ENCODE measurements at places on chromosomes 11 and 22.

- DNase-seq, result peak; percentile 69
Observed at GRCh38 chr11:108985945-108986279, 321.0 kb downstream of the DDX10 start.

DNA sequence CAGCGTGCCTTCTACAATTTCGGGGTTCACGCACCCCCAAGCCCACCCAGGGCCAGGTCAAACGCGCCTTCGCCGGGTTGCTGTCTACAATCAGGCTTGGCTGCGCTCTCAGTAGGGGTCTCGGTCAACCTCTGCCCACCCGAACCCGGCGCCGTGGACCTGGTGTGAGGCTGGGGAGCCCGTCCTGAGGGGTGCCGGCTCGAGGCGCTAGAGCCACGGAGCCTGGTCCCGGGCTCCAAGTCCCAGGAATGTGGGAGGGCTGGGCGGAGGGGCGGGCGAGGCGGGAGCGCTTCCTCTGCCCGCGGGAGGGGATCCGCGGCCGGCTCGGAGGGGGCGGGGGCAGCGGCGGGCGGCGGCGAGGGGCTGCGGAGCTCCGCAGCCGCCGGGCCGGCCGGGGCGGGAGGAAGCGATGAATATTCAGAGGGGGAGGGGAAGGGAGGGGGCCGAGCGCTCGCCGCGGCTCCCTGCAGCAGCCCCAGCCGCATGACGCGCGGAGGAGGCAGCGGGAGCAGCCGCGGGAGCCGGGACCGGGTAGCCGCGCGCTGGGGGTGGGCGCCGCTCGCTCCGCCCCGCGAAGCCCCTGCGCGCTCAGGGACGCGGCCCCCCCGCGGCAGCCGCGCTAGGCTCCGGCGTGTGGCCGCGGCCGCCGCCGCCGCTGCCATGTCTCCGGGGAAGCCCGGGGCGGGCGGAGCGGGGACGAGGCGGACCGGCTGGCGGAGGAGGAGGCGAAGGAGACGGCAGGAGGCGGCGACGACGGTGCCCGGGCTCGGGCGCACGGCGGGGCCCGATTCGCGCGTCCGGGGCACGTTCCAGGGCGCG is at the start of gene PTPRJ:
PTPRJ (plus strand) TSS at position 472 of the 819 bp plus-strand sequence. CDS start 354 bp downstream, outside the sequence.
- DNase-seq, result peak; percentile 66

GRCh38 chr11:74157169-74157568 is 13.6 kb downstream of the C2CD3 start:
- peak; percentile 40 for DNase-seq

DNA sequence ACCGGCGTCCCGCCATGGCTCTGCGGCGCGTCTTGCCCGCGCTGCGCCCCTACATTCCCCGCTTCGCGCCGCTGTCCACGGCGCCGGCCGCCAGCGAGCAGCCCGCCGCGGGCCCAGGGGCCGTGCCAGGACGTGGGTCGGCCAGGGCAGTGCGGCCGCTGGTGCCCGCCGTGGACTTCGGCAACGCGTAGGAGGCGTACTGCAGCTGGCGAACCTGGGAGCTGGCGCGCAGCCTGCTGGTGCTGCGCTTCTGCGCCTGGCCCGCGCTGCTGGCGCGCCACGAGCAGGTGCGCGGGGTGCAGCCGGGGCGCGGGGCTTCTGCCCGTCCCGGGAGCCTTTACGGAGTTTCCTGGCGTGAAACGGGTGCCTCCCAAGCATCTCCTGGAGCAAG is 20.1 kb downstream of the DGCR6L start:
- no peak for DNase-seq

- no peak for DNase-seq
Observed at GRCh38 chr11:75424396-75424795, 8.6 kb downstream of the KLHL35 start.

DNA sequence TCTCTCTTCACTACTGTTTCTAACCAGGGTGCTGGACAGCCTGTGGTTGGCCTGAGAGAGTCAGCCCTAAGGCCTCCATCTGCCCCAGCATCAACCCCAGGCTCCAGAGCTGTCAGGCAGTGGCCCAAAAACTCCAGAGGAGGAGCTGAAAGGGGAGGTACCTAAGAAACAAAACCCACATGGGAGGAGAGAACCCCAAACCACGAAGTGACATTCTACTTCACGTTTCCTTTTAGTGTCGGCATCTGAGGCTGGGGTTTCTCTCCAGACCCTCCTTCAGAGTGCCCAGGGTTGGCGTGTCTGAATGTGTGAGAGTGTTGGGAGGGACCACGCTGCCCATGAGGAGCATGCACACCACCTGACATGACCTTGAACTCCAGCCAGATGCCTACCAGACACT is 69.8 kb upstream of the NNMT start:
- DNase-seq, result no peak

DNA sequence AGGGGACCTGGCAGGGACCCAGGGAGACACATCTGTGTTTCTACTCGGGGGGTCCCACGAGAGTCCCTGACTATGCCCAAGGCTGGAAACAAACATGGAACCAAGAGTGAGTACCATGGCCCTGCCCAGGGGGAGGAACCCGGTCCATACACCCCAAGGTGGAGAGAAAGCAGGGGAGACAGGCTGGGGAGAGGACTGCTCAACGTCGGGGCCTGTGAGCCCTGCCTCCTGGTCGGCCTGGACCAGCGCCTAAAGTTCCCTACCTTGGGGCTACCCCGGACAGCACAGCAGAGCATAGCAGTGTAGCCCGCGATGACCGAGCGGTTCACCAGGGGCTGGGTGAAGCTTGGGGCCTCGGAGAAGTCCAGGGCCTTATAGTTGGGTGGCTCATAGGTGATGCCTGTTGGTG is 20.2 kb downstream of the MYBPC3 start:
- no peak for DNase-seq

DNA sequence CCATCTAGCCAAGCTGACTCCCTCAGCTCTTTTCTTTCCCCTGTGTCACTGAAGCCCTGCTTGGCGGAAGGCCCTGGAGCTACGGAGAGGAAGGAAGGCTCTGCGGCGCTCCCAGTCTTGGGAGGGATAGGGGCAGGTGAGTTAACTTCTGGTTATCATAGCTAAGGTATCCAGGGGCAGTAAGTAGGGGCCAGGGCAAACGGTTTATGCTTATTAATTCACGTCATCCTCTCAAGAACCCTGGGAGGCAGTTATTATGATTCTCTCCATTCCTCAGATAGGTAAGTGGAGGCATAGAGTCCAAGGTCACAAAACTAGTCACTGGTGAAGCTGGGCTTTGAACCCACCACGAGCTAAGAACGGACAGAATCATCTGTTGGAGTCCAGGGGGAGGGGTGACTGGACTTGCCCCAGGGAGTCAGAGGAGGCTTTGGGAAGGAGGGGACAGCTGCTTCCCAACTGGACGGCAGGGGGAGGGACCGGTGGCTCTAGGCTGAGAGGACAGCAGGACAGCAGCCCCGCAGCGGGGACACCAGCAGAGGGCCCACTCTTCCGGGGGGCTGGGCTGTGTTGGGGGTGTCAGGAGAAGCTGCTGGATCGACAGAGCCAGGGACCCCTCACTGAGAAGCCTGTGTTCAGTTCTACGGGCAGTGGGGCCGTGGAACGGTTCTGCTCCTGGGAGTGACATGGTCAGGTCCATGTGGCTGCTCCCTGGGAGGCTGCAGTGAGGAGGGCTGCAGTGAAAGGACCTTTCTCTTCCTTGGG is 3.5 kb downstream of the BAIAP2L2 start:
- no peak for DNase-seq

DNA sequence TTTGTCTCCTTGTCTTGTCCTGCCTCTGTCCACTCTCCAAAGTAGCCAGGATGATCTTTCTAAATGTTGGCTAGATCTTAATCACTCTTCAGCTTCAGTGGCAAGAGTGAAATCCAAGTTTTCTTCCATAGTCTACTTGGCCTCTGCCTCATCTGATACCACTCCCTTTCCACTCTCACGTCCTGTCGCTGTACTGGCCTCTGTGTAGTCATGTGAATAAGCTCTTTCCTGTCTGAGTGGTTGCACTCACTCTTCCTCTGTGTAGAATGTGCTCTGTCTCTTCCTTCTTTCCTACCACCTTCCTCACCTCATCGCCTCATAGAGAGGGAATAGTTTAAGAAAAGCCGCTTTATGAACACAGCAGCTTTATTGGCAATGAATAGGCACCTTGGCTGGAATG is 86.5 kb downstream of the WNT11 start:
- DNase-seq, result no peak

DNA sequence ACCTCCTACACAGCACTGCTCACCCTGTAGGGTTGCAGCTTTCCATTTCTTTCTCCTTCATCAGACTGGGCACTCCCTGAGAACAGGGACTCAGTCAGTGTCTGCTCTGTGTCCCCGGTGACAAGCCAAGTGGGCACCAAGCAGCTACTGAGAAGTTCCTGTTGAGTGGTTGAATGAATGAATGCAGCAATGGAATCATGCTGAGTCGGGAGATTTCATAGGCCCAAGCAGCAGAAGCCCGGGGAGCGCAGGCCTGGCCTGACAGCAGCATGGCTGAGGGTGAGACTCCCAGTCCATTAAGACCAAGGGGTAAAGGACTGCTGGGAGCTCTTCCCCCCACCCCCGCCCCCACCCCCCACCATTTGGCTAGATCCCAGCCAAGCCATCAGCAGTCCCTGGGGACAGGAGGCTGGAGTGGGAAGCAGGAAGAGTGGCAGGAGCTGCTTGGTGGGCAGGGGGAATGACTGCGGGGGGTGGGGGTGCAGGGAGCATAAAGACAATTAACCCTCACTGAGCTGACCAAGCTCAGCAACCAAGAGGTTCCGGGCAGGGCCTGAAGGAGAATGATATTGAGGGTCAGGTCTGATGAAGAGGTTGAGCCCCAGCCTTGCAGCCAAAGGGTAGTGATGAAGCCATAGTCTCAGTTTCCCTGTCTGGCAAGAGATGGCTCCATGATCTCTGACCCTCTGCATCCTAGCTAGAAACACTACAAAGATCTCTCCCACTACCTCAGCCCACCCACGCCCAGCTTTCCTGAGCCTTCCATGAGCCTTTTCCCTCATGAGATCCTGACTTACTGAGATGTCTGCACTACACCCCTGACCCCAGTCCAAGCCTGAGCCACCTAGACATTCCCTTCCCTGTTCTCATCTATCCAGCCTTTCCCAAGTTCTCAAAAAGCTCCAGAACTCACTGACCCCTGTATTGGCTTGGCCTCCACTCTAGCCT is 2.8 kb downstream of the PDE2A start:
- no peak for DNase-seq

- DNase-seq, result no peak
Observed at GRCh38 chr11:116742104-116742503, 30.7 kb downstream of the BUD13 start.

- no peak for DNase-seq
Observed at GRCh38 chr11:69416143-69416515, 65.3 kb upstream of the LINC01488 start.

- no peak for DNase-seq
Observed at GRCh38 chr11:119378851-119379465, 2.5 kb downstream of the USP2 start.

- no peak for DNase-seq
Observed at GRCh38 chr11:61110255-61111049, 8.2 kb downstream of the CD5 start.

GRCh38 chr11:128318856-128319474 is 268.4 kb downstream of the ETS1 start:
- peak; percentile 57 for DNase-seq

DNA sequence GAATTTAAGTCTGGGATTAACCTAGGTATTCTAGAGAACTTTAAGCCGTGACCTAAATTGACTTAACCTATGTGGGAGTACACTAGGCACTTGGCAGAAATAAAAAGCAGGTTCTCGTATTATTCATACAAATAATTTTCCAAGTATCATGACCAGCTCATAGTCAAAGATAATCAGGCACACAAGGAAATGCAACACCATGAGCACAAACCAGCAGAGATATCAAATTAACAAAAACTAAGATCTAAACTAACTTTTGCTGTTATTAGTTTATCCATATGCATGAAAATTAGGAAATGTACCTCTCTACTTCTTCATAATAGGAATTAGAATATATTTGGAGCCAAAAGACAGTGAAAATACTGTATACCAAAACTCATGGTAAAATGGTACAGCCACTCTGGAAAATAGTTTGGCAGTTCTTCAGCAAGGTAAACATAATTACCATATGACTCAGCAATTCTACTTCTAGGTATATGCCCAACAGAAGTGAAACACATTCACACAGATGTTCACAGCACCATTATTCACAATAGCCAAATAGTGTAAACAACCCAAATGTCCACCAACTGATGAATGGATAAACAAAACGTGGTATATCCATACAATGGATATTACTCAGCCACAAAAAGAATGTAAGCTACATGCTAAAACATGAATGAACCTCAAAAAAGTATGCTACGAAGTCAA is 154.1 kb downstream of the ENTHD1 start:
- DNase-seq, result no peak

DNA sequence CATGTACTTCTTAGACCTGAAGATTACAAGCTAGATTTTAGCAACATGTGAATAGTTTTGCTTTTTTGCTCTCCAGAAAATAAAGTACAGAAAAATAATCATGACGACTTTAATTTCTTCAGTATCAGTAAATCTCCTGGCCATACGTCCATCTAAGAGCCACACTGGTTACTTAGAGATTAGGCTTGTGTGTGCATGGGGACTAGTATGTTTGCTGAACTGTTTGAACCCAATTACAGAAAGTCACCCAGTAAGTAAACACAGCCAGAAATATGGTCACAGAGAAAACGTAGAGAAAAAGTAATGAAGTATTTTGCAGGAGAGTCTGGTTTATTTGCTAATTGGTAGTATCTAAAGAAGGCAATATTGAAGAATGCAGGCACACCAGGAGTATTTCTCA is 1053.6 kb upstream of the CCDC90B start:
- no peak for DNase-seq

- DNase-seq, result no peak
Observed at GRCh38 chr22:31578171-31578570, 81.8 kb downstream of the SFI1 start.

- no peak for DNase-seq
Observed at GRCh38 chr11:72609045-72609444, 65.2 kb downstream of the PDE2A start.

GRCh38 chr11:45149483-45150056 is 3.1 kb downstream of the PRDM11 start:
- no peak for DNase-seq

GRCh38 chr22:25083056-25083806 is 116.4 kb upstream of the CRYBB3 start:
- no peak for DNase-seq

DNA sequence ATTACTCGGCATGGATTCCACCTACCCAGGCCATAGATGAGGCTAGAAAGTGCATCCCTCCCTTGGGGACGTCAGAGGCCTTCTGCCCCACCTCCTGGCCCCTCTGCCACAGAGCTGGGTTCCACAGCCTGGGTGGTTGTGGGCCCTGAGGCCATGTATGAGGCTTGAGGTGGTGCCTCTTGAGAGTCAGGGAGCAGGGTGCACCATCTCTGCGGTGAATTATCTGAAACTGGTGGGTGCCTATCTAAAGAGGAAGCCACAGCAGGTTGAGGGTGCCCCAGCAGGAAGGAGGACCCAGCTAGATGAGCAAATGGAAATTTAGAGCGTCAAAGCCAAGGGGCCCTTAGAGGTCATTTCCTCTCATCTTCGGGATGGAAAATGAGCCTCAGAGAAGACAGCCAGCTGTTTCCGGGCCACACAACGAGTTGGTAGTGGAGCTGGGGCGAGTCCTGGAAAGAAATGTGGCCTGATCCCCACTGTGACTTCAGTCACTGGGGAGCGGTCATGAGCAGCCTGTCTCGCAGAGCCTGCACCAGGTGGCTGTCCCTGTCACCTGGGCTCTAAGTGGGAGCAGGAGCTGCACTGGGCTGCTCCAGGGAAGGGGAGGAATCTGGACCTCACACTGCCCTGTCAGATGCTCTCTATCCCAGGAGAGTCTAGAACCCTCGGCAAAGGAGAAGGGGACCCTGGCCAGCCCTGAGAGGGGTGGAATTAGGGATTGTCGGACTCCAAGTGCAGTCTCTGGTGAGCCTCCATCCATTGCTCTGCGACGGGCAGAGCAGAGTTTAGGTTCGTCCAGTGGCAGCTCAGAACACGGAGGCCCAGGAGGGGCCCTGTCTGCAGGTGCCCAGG is 7.3 kb downstream of the ADORA2A start:
- no peak for DNase-seq

Measured in fibroblast of skin of abdomen (primary cell).